Fibroblast of the aortic adventitia (primary cell): ENCODE measurements at places on chromosomes 1 and 21. TPM values are rescaled to one million over a fixed set of nuclear protein-coding genes. Genes with fewer than 3 reads are reported as not detected.

The PAQR6 gene
- total RNA-seq = 0.63 TPM in 1 of 2 replicates, not detected in the other

- no peak for DNase-seq
Observed at GRCh38 chr1:98906809-98907208, 97.9 kb downstream of the PLPPR5 start.

DNA sequence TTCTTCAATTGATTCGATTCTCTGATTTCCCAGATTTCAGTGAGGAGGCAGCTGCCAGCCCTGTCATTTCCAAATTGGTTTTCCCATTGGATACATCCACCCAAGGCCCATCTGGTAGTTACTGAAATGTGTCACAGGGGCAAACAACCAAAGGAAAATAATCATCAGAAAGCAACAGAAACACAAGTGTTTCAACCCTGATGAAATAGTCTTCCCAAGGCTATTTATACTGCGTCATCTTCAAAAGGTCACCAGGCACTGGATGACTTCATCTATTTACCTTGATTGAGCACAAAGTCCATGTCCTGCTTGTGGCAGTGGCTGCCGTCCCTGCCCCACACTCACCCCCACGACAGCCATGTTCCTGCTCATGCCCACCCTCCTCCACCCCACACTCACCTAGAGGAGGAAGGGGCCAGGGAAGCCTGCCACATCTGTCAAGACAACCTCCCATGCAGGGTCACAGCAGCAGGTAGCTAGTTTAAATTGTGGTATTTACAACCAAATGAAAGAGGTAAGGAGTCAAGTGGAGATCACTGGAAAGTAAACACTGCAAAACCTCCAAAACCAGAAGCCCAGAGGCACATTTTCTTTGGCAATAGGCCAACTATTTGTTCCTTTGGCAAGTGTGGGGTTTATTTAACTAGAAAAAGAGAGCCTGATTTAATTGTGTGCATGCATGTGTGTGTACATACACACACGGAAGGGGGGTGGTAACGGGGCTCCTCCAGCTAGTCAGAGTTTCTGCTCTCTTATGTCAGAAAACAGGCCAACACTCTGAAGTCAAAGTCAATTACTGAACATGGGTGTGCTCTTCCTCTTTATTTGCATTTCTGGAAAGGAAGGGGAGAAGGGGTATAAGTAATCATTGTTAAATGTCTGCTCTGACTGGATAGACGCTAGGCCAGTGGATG is 49.5 kb upstream of the RAB4A start:
- DNase-seq = peak; percentile 63

DNA sequence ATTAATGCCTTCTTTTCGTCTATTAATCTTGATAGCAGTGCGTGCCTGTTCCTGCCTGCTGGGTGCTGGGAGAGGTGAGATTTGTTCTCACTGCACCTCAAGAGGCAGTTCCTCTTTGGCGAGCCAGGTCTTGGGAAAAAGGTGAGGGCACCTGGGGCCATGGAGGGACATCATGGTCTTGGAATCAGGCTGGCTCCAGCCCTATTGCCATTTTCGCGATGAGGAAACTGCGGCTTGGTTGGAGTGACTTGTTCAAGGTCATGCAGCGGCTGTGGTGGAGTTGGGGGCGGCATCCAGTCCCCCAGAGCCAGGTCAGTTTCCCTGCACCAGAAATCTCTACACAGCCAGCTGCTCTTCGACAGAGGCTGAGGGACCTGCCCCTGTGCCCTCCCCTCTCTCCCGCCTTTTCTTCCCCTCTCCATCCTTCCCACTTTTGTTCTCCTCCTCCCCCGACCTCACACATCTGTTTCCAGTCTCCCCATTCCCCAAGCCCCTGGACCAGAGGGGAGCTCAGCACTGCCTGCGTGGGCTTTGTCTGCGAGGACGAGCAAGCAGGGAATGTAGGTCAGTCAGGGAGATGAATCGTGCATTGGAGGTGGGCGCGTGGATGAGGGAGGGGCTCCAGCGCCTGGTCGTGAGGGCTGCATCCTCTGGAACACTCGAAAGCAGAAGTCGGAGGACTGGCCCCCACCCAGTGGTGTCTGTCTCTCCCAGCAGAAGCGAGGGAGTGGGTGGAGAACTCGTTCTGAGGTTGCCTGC is 135.1 kb downstream of the ACTL8 start:
- DNase-seq = no peak

- no peak for DNase-seq
Observed at GRCh38 chr21:29025328-29025713, 853 bp downstream of the USP16 start.
